Liver (tissue), 10 donors: ENCODE measurements at places on chromosomes 1 and 21.

- DNase-seq, result peak; percentile 44
Observed at GRCh38 chr1:200302192-200302920, 107.5 kb downstream of the ZNF281 start.

DNA sequence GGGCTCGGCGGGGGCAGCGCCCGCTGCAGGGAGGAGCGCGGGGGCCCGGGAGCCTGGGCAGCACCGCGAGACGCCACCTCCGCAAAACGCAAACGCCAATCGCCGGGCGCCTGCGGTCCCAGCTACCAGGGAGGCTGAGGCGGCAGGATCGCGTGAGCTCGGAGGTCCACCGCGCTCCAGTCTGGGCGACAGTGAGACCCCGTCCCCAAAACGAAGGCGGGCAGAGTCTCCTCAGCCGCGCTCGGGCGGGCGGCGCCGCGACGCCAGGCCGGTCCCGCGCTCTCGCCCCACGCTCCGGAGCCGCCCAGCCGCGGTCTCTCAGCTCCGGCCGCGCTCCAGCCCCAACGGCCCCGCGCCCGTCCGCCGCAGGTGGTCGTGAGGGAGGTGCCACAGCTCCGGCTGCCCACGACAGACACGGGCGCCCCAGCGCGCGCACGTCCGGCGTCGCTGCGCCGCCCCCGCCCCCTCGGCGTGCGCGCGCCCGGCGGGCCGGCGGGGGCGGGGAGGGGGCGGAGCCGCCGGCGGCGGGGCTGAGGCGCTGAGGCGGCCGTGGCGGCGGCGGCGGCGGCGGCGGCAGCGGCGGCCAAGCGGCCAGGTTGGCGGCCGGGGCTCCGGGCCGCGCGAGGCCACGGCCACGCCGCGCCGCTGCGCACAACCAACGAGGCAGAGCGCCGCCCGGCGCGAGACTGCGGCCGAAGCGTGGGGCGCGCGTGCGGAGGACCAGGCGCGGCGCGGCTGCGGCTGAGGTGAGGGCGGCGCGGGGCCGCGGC, at the start of gene ADARB1:
Gene ADARB1, plus strand, starts transcription at position 533 of the 770 bp plus-strand sequence. CDS start 97,077 bp downstream, outside the sequence.
- peak; percentile 69 for DNase-seq

DNA sequence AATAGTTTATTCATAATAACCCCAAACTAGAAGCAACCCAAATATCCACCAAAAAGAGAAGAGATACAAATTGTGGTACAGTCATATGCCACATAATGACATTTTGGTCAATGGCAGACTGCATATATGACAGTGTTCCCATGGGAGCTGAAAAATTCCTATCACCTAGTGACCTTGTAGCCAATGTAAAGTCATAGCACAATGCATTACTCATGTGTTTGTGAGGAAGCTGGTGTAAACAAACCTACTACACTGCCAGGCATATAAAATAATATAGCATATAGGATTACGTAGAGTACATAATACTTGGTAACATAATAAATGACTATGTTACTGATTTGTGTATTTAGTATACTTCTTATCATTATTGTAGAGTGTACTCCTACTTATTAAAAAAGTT, 29.5 kb upstream of the SLFNL1 start:
- DNase-seq, result no peak

- no peak for DNase-seq
Observed at GRCh38 chr1:19646377-19647319, 2.5 kb downstream of the NBL1 start.

DNA sequence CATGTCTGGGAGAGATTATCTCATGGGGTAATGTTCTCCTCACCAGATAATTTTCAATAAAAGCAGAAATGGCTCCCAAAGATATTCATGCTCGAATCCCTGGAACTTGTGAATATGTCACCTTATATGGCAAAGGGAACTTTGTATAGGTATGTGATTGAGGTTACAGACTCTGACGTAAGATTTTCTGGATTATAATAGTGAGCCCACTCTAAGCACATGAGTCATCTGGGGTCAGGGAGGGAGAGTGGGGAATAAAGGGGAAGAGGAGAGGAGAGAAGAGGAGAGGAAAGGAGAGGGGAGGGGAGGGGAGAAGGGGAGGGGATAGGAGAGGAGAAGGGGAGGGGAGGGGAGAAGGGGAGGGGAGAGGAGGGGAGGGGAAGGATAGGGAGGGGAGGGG, 1193.9 kb downstream of the PLA2G4A start:
- no peak for DNase-seq

GRCh38 chr21:37208056-37208721, 58.9 kb downstream of the VPS26C start:
- no peak for DNase-seq

- DNase-seq, result peak; percentile 59
Observed at GRCh38 chr1:32334864-32335534, 1.0 kb downstream of the MARCKSL1 start.

GRCh38 chr1:37404711-37405110, 69.7 kb upstream of the ZC3H12A start:
- DNase-seq, result no peak

DNA sequence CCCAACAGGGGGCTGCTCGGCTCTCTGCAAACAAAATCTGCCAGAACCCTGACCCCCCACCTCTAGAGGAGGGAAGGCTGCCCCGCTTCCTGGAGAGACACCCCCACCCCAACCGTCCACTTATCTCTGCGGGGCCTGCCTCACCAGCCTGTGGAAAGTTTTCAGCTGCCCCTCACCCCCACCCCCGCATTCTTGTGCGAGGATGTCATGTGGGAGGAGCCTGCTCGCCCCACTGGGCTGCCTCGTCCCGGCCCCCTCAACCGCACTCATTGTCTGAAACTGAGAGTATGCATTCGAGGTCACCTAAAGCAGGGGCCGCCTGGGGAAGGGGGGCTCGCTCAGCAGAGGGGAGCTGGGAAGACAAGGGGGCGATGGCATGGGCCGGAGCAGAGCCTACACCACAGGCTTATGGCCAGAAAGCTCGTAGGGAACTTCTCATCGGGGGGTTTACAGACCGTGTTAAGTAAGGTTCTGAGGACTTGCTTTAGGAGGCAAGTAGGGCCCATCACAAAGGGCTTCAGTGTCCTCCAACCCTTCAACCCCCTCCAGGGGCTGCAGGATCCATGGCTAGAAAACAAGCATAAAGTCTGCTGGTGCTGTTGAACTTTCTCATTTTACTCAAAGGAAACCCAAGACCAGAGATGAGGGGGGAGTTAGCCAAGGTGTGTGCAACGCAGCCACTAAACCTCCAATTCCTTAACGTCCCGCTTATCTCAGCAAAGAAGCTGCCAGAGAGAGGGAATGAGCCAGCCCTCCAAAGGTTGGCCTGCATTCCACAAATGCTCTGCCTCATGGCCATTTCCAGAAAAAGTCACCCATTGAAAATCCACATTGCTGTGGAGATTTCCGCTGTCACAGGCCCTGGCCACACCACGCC, 9.4 kb downstream of the EPHA2 start:
- DNase-seq, result peak; percentile 73

GRCh38 chr1:186983327-186983726, 154.6 kb downstream of the PLA2G4A start:
- no peak for DNase-seq

- DNase-seq, result no peak
Observed at GRCh38 chr1:4974981-4975685, 320.7 kb downstream of the AJAP1 start.

- DNase-seq, result no peak
Observed at GRCh38 chr1:31865728-31866449, 50.1 kb upstream of the SPOCD1 start.

- no peak for DNase-seq
Observed at GRCh38 chr1:31981972-31982371, 31.7 kb upstream of the KHDRBS1 start.

- DNase-seq, result no peak
Observed at GRCh38 chr1:203272633-203273205, 32.6 kb upstream of the BTG2 start.

DNA sequence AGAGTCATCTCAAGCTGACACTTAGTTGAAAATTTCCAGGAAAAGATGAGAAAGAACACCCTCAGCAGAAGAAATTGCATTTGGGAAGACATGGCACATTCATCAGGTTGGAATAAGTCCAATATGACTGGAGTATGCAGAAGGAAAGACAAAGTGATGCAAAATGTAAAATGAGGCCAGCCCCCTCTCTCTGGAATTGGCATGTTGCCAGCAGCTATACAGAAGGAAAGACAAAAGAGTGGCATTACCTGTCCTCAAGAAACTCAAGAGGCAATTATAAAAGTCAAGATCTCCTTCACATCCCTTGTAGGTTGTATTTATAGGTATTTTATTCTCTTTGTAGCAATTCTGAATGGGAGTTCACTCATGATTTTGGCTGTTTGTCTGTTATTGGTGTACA, 426.3 kb downstream of the AGBL4 start:
- no peak for DNase-seq

GRCh38 chr21:35106246-35106835, 57.2 kb upstream of the RUNX1 start:
- no peak for DNase-seq

- DNase-seq, result no peak
Observed at GRCh38 chr1:156154317-156154749, 948 bp downstream of the SEMA4A start.

GRCh38 chr1:94165843-94166242, 44.9 kb upstream of the ABCA4 start:
- DNase-seq, result no peak

GRCh38 chr1:53704804-53705445, 34.0 kb downstream of the GLIS1 start:
- DNase-seq, result no peak

DNA sequence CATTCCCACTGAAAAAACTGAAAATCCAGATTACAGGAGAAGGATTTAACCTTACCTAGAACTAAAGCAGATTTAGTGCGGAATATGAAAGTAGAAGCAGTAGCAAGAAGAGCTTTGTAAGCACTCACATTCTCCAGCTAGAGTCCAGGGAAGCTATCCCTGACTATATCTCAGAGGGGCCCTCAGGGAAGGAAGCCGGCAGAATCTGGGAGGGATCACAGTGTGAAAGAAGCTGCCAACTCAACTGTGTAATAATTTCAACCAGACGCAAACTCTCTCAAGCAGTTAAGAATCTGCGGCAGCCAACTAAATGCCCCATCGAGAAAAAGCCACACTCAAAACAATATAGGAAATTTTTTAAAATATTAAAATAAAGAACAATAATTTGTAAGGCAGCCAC, 163.8 kb downstream of the EIF4G3 start:
- DNase-seq, result no peak

DNA sequence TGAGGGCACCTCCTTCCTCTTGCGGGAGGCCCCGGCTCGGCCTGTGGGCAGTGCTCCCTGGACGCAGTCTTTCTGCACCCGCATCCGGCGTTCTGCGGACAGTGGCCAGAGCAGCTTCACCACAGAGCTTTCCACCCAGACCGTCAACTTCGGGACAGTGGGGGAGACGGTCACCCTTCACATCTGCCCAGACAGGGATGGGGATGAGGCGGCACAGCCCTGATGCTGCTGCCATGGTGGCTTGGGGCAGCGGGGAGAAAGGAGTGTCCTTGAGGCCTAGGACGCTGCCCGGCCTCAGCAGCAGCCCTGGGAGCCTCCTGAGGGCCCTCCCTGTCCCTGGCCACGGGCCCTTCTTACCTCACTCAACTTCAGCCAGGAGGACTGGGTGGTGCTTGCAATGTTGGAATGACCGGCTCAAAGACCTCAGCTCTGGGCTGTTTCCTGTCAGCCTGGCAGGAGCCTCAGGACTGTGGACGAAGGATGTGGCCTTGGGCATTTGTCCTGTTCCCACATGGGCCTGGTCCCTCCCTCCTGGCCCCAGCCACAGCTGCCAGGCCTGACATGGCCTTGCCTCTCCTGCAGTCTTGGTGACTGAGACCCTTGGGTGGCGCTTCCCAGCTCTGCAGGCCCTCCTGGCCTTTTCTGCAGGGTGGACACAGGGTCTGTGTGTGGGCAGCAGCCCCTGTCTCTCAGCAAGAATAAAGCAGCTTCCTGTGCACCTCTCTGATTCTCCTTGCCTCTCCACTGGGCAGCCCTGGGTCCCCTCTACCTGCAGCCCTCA, 45.9 kb downstream of the TRIM11 start:
- DNase-seq, result no peak

DNA sequence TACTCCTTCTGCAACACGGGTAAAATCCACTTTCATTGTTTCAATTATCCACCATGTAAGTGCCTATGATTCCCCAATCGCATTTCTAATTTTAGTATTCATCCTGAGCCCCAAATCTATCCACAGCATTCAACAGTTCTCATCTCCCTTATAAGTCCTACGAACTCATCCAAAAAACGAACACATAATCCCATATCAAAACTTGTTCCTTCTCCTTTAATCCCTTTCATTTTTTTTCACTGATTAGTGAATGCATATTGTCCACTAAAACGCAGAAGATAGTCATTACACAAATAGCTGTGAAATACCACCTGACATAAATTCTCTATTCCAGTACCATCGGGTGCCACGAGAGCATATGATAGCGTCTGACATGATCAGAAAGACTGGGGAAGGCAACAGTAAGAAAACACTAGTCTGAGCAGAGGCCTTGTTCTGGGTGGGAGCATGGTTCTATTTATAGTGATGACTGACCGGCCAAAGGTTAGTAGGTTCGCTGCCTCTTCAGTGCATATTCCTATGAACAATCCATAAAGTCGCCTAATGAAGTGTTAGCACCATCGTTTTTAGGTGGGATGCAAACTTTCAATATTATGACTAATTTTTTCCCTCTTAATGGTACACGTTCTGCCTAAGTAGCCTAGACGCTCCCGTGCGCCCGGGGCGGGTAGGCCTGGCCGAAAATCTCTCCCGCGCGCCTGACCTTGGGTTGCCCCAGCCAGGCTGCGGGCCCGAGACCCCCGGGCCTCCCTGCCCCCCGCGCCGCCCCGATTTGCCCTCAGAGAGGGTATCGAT, 648 bp downstream of the ATP5PF start:
- peak; percentile 40 for DNase-seq

DNA sequence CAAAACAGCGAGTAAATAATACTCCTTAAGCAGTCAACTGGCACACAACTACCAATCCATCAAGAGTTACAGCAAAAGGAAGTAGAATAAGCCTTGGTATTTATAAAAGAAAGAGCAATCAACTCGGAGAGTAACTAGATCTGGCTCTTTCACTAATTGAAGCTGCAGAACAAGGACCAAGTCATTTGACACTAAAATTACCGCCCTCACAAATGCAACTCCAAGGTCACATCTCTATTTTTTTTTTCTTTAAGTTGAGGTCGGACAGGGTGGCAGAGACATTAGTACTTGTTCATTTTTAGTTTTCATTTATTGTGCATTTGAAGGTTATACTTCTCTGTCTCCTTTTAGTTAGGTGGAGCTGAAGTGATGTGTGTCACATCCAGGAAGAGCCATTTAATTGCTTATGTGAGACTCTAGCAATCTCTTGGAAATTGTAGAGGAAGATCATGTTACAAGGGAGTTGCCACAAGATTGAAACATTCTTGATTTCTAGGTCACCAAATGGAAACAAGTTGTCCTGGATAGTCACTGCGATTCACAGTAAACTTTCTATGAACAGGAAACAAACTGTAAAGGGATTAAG, 138.1 kb upstream of the ADAMTS5 start:
- no peak for DNase-seq

GRCh38 chr1:245291351-245291750, 136.6 kb downstream of the KIF26B start:
- no peak for DNase-seq

GRCh38 chr1:87203904-87204303, 124.8 kb upstream of the LMO4 start:
- DNase-seq, result no peak
